A172 (cell line): ENCODE measurements at places on chromosomes 6 and 20.

- DNase-seq: peak; percentile 87
These were observed 160.6 kb upstream of the GGTLC1 start for GRCh38 chr20:24149175-24149574.

DNA sequence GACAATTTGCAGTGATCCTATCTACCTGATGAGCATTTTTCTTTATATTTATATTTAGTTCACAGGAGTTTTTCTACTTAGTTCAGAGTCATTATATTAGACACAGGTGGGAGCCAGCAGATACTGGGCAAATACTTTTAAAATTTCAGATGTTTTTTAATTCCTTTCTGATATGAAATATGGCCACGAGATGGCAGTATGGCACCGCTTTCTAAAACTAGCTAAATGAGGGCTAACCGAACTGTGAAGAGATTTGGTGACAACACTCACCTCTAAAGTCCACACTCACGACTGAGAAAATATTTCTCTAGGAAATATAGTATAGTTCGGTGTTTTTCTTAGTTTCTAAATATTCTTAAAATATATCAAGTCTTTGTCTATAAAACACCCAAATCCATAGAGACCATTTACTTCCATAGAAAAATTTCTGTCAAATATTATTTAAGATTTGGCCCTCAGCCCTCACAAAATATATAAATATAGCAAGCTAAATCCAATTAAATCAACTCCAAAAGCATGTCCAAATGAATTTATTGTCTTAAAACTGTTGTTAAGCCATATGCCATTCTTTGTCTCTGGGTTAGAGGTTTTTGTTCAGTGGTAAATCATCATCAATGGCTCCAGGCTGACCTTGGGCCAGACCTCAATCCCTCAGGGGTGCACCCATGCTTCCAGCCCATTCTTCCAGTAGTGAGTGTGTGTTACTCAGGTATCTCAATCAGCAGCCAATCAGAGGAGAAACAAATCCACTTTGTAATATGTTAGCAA lies 63.6 kb downstream of the HUS1B start:
- peak; percentile 46 for DNase-seq

GRCh38 chr20:23049201-23050075 lies at the start of gene THBD:
TSS of gene THBD (minus strand) at chr20:23049672. CDS start at chr20:23049504, 168 bp downstream.
- no peak for DNase-seq

DNA sequence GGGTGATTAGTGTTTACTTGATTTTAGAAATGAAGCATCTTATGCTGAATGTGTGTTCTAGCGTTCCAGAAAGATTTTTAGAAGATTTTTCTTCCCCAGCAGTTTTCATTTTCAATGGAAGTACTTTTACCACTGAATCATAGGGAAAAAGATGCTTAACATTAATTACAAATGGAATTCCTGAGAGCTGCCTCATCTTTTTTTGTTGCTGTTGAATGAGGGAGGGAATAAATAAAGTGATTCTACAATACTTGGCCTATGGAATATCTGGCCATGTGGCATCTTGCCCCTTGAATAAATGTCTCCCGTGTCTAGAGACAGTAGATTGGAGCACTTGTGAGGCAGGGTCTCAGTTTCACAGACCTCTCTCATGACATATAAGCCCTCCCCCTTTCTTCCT lies 44.1 kb upstream of the SLC22A1 start:
- DNase-seq: no peak

GRCh38 chr6:134539865-134540323 lies 222.0 kb upstream of the SGK1 start:
- peak; percentile 21 for DNase-seq

DNA sequence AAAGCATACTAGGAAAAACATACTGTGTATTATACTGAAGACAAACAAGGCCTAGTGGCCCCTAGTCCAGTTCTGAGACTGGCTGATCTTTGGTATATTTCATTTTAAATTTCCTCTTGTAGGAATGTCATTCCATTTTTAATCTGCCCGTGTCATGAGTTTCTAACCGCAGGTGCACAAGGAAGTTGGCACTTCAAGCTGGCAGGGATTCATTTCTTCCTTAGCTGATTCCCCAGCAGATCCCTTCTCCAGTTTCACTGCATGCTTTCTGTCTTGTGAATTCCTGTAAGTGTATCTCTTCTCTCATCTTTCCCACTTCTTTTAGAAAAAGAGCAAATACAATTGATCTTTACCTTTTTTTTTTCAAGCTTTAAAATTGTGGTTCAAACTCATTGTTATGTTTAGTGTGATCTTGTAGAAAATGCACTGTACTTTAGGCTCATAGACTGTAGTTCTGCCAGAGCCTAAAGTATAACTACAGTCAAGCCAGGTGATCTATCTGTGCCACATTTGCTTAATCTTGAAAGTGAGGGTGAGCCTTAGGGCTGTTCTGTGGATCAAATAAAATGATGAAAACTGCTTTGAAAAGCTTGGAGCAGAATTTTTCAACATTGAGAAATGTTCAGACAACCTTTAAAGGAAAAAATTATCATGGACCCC lies 37.0 kb downstream of the RNF217 start:
- peak; percentile 55 for DNase-seq

- no peak for DNase-seq
These were observed 36.8 kb downstream of the GRM1 start for GRCh38 chr6:146065690-146066089.

DNA sequence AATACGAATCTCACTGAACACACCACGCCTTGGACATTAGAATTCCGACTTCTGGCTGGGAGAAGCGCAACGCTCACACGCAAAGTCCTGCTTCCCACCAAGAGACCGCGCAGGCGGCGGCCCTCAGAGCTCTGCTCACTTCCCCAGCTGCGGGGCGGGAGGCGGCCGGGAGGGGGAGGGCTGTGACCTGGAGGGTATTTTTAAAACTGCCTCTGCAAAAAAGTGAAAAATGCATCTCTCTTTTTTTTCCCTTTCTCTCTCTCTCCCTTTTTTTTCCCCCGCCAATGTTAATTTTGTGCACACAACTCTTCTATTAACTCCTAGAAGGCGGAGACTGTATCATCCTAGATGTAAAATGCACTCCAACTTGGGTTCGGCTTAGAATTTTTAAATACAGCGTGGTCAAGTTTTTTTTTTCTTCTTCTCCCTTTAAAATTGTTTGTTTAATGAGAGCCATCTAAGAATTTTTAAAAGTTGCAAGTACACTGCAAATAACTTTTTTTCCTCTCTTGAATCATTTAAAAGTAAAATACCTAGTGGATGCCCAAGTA lies 66.4 kb downstream of the STX11 start:
- no peak for DNase-seq

DNA sequence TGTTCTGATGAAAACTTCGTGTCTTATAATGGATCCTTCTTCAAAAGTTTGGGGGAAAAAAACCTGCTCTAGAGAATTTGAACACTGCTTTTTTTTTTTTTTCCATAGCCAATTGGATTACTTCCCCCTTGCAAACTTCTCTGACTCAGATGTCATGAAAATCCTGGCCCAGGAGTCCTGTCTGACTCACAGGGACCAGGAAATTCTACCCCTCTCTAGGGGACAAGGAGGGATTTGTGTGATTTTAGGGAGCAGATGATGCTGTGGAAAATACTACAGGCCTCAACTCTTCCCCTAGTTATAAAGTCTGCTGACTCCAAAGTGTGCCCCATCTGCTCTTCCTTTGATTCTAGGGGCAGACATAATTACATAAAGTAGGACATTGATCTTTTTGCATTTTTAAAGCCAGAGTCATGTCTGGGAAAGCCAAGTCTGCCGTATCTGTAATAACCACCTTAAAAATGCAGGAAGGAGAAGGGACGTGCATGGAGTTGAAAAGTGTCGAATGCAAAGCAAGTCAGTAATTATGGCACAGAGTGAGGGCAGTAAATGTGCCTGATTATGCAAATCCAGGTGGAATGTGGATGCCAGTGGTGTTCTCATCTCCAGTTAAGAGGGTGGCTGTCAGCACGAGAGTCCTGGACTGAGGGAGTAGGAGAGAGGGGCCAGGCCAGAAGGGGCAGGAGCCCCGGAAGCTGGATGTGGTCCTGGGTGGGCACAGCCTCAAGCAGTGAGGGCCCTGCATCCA lies 144.3 kb upstream of the SULF2 start:
- DNase-seq: peak; percentile 66

DNA sequence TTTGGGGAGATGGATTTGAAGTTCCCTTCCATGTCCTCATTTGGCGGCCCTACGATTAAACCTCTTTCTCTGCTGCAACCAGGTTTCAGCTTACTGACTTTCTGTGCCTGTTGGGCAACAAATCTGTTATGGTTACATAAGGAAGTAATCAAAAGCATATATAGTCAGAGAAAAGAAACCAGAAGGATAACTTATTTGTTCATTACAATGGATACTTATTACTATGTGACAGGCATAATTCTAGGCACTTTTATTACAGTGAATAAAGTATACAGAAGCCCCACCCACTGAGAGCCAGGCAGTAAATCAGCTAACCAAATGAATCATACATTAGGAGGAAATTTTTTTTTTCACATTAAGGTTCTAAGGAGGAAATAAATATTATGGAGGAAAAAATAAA lies 9.6 kb upstream of the TRIM31 start:
- DNase-seq: no peak

DNA sequence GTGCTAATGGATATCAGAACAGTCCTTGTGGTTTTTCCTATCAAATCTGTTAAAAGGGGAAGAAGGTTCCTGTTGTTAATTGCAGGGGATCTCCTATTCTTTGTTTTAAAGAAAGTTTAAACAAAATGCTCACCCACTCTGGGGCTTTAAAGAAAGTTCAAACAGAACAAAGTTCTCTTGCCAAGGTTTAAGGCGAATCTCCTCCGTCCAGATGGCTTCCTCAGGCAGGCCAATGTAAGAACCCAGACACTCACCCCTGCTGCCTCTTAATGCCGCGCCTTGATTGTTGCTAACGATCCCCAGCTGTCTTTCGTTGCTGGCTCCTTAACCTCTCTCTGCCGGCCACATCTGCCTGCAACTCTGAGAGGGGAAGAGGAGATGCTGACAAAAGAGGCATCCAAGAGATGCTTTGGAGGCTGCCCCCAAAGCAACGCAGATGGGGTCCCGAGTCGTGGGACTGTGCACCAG lies 235.0 kb upstream of the PRDM1 start:
- DNase-seq: no peak

DNA sequence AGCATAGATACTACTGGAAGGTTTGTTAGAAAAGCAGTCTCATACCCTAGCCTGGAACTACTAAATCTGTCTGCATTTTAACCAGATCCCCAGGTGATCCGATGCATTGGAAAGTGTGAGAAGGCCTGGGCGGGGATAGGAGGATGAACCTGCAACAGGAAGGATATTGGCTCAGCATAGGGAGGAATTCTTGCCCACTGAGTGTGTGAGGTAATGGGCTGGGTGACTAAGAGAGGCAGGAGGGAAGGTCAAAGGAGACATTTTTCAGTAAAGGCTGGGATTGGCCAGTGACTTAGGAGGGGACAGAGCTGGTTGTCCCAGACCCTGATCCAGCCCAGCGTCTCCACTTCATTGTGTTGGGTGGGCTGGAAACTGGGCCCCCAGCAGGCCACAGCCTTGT lies 191.0 kb upstream of the LRFN2 start:
- peak; percentile 69 for DNase-seq

- peak; percentile 72 for DNase-seq
These were observed 16.7 kb downstream of the HMGN4 start for GRCh38 chr6:26554697-26555504.

DNA sequence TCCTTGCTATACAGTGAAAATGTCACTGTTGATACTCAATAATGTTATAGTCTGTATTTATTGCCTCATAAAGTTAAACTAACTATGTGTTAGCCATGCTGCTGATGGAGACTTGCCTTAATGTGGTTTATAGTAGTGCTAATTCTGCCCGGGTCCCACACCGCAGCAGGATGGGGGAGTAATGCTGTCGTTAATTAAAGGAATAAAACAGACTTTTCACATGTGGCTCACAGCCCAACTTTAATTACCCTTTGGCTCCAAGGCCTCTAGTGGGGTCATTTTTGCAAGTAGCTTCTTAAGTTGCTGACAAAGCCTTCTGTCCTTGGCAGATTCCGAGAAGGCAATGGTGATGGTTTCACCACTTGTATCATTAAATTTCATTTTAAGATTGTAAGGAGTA lies 634.3 kb downstream of the TBC1D32 start:
- no peak for DNase-seq

DNA sequence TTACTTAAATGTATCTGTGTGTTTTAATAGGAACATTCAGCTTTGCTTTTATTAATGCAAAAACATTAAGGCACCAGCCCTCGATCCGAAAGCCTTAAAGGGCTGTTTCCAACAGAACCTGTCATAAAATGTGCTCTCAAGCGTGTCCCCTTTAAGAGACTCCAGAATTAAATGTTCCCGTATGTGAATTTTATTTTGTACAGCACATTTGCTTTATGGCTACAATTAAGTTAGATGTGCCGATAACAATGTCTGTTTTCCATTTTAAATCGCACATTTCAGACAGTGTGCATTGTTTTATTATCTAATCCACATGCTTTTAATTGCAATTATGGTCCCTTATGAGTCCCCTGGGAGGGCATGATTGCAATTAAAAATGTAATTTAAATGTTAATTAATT lies 198.9 kb downstream of the TSHZ2 start:
- DNase-seq: no peak

- DNase-seq: peak; percentile 88
These were observed 86.8 kb downstream of the GJA1 start for GRCh38 chr6:121522265-121522664.

GRCh38 chr20:52798124-52798523 lies 174.0 kb upstream of the TSHZ2 start:
- DNase-seq: no peak

GRCh38 chr6:139129284-139129683 lies 5.6 kb upstream of the HECA start:
- DNase-seq: no peak

DNA sequence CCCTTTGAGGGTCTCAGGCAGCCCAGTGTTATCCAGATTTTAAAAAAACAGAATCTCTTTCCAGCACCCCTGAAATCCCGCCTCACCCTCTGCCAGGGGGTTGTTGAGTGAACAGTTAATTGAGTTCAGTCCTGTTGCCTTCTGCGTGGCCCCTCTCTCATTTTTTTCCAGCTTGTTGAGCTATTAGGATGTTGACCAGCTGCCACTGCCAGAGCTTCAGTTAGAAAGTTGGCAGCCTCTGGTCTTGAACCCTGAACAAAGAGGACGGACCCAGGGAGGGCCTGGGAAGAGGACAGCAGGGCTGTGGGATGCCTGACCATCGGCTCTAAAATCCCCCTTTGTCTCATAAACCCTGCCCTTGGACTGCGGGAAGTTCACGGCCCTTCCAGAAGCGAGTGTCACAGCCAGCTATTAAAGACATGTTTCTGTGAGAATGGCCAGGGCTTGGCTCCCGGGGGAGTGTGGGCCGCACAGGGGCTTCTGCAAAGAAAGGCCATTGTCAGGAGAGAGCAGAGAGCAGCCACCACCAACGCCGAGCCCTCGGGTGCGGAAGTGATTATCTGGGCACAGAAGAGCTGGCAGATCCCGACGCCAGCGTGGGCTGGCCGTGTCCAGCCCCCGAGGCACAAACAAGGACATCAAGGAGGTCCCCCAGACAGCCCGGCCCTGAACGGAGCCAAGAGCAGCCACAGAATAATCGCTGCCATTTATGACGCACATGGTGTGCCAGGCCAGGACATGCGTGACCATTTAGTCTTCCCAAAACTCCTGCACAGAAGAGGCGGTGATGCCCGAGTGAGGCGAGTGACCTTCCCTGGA lies 189.0 kb downstream of the ANKRD60 start:
- DNase-seq: no peak

GRCh38 chr6:49325891-49326290 lies 137.2 kb downstream of the MMUT start:
- peak; percentile 20 for DNase-seq
